ENCODE measurements at places on chromosomes 11 and 22.

DNA sequence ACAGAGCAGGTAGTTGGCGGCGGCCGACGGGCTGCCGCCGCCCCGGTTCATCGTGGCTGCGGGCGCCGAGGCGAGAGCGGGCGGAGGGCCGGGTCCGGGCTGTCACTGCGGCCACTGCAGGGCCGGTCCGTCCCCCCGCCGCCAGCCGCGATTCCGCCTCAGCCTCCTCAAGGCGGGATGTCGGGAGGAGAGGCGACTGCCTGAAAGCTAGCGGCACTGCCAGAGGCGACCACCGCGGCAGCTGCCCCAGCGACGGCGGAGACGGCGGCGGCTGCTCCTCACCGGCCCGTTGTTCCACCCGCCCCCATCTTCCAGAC lies 234 bp downstream of the SESN3 start:
- DNase-seq: no peak

DNA sequence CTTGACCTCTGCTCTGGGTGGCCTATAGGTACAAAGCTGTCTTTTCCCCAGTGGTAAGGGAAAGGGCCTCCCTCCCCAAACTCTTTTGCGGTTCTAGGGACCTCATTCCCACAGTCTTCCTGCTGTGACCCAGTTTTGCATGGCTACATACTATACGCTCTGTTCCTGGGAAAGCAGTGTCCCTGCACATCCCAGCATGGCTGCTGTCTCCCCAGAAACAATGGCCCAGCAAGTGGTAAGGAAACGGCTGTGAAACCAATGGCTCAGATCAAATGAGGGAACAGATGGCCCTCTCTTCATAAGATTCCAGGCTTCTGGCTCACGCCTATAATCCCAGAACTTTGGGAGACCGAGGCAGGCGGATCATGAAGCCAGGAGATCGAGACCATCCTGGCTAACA lies 41.1 kb downstream of the RPL27A start:
- no peak for DNase-seq

DNA sequence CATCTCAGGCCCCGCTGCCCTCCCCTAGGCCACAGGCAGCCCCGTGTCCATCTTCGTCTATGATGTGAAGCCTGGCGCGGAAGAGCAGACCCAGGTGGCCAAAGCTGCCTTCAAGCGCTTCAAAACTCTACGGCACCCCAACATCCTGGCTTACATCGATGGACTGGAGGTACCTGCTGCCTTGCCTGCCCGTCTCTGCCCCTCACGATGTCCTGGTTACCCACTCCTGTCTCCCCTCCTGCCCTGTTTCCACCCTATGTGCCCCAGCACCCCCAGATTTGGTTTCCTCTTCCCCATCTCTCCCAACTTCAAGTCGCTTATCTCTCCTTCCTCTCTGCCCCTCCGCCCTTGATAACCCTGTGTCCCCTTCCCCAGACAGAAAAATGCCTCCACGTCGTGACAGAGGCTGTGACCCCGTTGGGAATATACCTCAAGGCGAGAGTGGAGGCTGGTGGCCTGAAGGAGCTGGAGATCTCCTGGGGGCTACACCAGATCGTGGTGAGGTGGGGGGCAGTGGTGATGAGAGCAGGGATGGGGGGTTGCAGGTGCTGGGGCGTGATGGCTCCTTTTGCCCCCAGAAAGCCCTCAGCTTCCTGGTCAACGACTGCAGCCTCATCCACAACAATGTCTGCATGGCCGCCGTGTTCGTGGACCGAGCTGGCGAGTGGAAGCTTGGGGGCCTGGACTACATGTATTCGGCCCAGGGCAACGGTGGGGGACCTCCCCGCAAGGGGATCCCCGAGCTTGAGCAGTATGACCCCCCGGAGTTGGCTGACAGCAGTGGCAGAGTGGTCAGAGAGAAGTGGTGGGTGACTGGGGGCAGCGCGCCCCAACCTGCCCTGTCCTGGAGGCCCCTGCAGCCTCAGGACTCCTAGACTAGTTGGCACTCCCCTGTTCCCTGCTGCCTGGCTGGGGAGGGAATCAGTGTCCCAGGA lies 930 bp downstream of the SCYL1 start:
- no peak for DNase-seq

DNA sequence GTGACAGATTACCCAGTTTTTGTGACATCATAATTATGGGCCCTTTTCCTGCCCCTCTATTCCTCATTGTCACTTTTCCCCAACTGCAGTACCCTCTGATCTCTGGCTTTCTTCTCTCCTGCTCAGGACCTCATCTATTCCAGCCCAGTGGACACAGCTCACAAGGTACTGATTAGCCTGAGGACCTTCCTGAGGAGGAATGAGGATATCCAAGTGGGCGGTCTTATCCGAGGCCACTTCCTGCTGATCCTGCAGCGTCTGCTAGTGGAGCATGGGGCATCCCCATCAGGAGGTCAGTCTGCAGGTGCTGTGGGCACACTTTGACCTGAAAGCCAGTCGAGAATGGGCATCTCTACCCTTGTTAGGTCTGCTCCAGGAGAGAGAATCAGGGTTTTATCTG lies 24.5 kb upstream of the CCDC134 start:
- DNase-seq: no peak

DNA sequence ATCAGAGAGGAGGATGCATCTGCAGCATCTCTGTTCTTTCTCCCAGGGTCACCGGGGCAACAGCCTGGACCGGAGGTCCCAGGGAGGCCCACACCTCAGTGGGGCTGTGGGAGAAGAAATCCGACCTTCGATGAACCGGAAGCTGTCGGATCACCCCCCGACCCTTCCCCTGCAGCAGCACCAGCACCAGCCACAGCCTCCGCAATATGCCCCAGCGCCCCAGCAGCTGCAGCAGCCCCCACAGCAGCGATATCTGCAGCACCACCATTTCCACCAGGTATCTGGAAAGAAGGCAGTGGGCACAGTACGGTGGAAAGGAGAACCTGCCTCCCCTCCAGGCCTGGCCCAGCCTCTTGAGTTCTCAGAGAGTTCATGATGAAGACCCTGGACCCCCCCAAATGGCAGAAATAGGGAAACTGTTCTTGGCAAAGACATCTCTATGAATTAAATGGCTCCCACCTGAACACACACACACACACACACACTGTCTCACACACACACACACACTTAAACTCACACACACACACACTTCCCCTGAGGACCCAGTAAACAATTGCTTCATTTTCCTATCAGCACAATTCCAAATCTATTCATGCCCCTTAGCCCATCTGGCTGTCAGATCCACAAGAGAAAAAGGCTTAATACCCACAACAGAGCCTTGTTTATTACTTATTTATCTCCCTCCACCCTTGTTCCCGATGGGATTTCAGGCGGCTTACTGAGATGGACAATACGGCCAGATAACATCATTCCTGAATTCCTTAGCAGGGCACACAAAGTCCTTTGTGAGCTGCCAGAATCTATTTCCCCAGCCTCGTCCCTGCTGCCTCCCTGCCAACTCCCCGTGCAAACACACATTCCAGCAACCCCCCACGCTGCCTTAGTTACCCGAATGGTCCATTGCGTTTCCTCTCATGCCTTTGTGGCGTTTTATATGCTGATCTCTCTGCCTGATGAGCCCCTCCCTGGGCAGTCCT lies 8.1 kb downstream of the TMA7B start:
- no peak for DNase-seq

DNA sequence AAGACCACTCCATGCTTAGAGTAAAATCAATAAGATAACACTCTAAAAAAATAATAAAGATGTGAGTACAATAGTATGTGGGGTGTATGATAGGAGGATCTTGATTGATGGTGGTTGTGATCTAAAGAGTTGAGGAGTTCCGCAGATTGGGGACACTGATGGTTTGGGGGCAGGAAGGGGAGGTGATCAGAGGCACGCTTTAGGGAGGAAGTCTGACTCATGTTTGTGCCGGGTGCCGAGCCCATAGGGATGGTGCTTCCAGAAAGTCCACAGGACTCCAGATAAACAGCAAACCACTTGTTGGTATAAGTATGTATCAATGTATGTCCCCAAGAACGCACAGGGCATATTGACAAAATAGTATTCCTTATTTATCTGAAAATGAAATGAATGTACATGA lies 27.5 kb downstream of the LINC01488 start:
- DNase-seq: no peak

- no peak for DNase-seq
Measured at GRCh38 chr11:132073787-132074186, 703.4 kb downstream of the NTM start.

DNA sequence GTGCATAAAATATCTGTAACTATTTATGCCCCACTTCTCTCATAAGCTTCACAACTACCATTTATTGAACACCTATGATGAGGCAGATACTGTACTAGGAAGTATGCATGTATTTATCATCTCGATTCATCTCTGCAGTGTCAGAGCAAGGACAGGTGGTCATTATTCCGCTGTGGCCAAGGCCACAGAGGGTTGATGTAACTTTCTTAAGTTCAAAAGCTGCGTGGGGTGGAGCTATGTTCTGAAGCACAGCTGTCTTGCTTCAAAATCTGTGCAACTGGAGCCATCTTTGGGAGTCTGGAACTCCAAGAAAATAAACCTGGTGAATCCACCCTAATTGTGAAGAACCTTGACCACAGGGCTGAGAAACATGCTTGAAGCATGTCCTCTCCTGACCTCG lies 60.2 kb upstream of the HMGXB4 start:
- DNase-seq: no peak

GRCh38 chr11:109208121-109208520 lies 213.9 kb upstream of the C11orf87 start:
- no peak for DNase-seq

- no peak for DNase-seq
Measured at GRCh38 chr11:2290351-2290841, 11.3 kb downstream of the C11orf21 start.

DNA sequence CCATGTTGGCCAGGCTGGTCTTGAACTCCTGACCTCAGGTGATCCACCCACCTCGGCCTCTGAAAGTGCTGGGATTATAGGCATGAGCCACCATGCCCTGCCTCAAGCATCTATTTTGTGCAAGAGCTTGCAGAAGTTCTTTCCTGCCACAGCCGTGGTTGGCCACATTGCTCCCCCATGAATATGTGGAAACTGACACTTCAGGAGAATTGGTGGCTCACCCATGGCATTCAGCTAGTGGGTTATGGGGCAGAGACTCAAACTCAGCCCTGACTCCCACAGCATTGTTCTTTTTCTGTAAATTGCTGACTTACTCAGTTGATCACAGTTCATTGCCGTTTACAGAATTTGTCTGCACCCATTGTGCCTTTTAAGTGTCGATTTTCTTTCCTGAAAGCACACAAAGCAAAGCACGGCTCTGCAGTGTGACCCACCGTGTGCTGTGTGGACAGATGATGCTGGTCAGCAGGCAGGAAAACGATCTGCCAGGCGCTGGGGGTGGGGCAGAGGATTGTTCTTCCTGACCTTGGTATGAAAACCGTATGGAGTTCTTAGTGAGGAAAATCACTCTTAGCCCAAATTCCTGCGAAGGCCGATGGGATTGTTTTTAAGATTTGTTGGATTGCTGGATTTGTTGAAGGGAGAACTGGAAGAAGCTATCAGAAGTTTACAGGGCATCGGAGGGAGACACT lies 115.6 kb downstream of the PTPRJ start:
- DNase-seq: no peak

DNA sequence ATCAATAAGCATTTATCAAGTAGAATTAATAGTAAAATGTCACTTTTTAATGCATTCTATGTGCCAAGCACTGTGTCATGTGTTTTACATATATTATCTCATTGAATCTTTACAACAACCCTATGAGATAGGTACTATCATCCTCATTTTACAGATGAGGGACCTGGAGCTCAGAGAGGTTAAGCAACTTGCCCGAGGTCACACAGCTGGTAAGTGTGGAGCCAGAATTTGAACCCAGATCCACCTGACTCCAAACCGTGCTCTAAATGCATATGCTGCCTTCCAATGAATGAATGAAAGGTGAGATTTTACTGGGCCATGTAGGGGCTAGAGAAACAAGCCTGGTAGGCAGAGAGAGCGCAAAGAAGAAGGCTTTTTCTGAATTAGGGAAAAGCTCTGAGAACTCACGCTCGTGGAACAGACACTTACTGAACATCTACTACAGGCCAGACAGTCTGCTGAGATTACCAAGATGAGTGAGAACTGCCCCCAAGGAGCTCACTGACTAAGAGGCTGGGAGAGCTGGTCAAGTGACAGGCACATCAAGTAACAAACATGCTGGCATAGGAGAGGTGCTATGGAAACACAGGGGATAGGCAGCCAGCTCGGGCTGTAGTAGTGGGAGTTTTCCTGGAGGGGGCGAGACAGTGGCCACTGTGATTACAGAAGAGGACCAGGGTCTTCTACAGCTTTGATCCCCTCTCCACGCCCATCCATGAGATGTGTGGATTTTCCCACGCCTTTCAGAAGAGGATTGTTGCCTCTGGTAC lies 4.4 kb downstream of the ABCG4 start:
- no peak for DNase-seq

GRCh38 chr11:91104237-91104636 lies 881.4 kb upstream of the CHORDC1 start:
- no peak for DNase-seq

Measured in SHP77 (cell line).